Osteocyte (in vitro differentiated cells): ENCODE measurements at places on chromosomes 5 and 9.
A peak's percentile ranks its signal among the peaks of the same experiment; 100 is the strongest.

DNA sequence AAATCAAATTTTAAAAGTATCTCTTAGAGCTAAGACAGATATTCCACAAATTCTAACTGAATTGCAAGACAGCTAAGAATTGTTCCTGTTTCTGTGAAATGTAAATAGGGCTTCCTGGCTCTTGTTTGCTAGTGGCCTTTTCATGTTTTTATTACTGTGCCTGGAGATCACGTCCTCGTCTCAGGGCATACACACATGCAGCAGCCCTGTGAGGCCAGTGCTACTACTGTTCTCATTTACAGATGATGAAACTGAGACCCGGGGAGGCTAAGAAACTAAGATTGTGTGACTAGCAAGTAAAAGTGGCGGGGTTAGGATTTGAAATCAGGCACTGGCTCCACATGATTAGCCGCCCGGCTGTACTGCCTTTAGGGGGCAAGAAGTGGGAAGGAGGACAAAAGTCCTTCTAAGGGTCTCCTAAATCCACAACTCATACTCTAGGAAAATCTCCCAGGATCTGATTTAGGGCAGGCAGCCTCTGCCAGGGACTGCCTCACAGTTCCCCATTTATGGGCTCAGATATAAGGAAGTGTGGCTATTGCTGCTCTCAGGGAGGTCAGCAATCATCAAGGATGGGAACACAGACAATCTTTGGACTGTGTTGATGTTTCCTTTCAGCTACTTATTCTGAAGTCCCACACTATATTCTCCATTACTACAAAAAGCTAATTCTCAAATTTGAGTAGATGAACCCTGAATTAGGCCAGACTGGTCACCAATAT, 7.9 kb downstream of the PRUNE2 start:
- no peak for DNase-seq

GRCh38 chr9:109779711-109780452, at the start of gene PALM2AKAP2:
PALM2AKAP2 (plus strand) TSS chr9:109780198; CDS start chr9:109780489, 291 bp downstream.
- DNase-seq: peak; percentile 90

DNA sequence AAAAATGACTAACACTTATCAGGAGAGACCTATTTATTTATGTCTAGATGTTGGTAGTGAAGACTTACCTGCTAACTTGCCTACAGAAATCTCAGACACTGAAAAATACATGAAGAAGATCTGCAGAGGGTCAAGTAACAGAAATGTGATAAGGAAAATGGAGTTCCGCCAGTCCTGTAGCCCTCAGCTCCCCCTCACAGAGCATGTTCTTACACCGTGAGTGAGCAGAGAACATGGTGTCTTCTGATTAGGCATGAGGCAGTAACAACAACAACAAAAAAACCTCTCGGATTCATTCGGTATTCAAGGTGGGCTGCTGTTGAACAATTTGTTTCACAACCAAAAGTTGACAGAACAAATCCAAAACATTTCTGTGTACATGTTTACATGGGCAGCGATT, 162.0 kb upstream of the SNX2 start:
- DNase-seq: no peak

- no peak for DNase-seq
Observed at GRCh38 chr9:136364942-136365774, 1.6 kb upstream of the DNLZ start.

DNA sequence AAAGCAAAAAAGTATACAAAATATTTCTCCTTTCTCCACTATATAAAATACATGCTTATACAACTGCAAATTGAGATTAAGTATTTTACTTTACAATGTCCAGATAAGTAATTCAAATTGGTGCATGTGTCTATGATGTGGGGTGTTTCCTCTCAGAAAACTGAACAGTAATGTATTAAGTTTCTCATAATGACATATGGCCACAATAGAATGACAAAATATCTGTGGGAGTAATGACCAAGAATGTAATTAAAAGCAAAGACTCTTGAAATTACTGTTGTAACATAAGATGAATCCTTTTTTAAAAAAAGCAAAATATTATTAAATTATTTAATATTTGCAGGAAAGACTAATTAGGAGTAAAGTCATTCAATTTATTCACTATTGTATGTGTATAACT, 155.1 kb downstream of the RFX3 start:
- DNase-seq: no peak

DNA sequence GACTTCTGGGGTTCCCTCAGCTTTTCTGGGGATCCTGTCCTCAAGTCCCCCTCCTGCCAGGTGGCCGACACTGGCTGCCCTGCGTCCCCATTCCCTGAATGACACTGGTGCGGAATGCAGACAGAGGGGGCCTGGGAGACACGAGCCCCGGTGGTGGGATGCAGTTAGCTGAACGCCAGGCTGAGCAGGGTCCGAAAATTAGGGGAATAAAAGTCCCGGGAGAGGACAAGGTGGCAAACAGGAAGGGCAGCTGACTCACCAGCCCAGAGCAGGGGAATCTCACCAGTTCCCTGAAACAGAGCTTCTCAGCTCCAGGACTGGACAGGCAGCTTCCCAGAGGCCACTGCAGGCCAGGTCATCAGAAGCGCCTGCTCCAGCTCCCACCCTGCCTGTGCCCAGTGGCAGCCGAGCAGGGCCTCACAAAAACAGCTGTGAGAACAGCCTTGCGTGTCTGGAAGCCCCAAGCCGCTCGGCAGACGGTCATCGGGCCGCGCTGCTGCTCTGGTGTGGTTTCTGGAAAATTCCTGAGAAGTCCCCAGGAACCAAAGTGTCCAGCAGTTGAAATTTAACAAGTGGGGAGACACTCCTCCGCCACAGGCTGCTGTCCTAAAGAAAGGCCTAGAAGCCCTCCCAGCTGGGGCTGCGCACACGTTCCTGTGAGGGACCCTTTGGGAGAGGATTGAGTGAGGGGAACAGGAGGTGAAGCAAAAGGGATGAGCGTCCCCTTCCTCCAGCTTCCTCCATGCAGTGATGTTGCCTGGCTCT, 47.6 kb upstream of the EXOC3 start:
- DNase-seq: peak; percentile 94

GRCh38 chr5:81310402-81311063, 9.1 kb downstream of the ZCCHC9 start:
- no peak for DNase-seq

GRCh38 chr5:135553688-135554462, 18.1 kb upstream of the NEUROG1 start:
- no peak for DNase-seq

GRCh38 chr9:126329476-126330275, 3.0 kb downstream of the MVB12B start:
- DNase-seq: peak; percentile 62

DNA sequence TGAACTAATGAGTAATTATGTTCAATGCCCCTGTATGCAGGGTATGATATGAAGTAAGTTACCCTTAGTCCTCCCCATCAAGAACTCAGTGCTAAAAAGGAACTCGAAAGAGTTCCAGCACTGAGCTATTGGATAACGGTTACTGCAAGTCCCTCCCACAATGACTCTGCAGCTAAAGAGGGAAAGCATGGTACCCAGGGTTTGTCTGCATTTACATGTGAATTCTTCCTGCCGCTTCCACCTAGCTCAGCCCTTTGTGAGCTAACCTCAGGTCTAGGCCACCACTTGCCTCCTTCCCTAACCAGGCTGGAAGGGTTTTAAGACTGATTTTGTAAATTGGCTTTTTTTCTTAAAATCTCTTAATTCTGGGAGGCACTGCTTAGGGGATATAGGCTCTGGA, 376.8 kb downstream of the EBF1 start:
- DNase-seq: no peak

GRCh38 chr5:100270023-100270771, 265.0 kb upstream of the FAM174A start:
- no peak for DNase-seq

DNA sequence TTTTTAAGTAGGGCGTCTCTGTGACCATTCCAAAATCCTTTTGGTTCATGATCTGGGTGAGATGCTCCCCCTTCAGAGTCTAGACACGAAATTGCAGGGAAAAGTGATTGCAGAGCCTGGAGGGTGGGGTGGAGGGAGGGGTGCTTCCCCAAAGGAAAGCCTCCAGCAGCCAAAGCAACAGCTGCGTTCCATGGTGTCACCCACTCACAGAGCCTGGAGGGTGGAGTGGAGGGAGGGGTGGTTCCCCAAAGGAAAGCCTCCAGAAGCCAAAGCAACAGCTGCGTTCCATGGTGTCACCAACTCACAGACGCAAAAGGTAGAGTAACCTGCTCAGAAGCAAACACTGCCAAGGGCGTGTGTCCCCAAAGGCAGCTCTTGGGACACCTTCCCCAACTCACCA, 22.6 kb downstream of the SLC6A18 start:
- no peak for DNase-seq

DNA sequence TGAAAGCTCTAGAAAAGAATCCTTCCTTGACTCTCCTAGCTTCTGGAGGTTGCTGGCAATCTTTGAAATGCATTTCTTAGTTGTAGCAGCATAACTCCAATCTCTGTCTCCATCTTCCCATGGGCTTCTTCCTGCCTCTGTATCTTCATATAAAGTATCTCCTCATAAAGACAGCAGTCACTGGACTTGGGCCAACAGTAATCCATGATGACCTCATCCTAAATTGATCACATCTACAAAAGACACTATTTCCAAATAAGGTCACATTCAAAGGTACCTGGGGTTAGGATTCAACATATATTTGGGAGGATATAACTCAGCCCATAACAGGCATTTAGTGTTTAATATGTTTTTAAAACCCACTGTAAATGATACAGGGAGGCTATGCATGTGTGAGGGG, 123.3 kb downstream of the MLLT3 start:
- DNase-seq: no peak

DNA sequence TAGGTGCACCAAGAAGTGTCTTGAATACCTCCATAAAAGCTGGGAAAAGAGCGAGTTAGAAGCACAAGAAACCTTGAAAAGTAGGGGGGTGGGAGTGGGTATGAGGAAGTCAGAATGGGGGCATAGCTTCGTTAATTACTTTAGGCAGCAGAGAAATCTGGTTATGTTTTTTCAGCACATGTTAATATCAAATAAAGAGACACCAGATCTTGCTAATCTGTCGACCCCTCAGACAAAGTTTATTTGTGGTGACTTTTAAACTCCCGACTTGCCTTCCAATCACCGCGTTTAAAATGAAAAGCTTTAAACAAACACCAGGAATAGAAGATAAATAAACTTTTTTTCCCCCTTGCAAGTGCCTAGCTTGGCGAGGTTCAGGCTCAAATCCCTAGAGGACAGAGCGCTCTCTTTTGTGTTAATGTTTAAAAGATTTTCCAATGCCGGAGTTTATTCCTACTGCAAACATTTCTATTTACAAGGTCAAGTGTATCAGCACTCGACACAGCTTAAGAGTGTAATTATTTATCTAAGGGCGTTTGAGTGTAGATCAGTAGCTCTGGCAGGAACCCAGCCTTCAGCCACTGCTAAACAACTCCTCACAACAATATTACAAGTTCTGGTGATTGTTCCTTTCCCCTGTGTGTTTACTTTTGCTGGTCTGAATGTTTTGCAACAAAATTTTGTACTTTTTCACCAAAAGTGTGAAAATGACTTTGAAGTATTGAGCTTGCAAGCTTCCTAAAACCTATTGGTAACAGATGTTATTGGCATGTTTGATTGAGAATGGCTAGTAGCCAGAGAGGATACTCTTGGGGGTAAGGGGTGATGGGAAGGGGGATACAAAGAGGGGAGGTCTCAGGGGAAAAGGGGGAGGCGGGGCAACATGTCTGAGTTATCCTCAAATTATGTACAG, 3.8 kb downstream of the GAS1 start:
- DNase-seq: no peak

GRCh38 chr5:169149317-169149716, 151.6 kb downstream of the SLIT3 start:
- no peak for DNase-seq

DNA sequence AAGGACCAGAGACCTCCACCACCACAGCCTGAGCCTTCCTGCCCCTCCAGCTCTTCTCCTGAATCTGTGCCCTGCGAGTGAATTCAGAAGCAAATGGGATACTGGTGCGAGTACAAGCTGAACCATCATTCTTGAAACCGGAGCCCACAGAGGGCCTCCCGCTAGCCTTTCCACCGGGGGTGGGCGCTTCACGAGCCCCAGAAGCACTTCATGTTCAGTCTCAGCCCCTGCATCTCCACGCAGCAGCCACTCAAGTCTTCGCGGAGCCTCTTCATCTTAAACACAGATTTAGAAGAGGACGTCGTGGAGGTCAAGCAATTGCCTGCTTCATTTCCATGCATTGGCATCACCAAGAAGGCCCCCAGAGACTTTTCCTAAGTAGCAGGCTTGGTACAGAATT, 26.0 kb upstream of the OLFM1 start:
- DNase-seq: no peak

GRCh38 chr5:120314191-120314590, 149.9 kb upstream of the PRR16 start:
- DNase-seq: no peak

DNA sequence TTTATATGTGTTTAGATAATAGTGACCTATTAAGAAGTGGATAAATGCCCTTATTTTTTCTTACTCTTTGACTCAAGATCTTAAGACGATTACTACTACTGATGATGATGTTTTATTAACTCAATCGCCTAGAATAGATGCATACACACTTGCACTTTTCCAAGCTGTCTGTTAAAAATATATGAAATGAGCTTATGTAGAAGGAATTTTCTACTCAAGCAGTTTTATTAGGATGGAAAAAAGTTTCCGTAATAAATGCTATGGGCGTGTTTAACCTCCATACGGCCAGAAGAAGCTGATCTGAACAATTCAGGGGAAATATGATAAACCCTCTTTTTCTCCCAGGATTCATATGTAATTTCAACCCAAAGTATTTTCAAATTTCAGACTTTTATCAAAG, 455.7 kb upstream of the MPDZ start:
- no peak for DNase-seq

DNA sequence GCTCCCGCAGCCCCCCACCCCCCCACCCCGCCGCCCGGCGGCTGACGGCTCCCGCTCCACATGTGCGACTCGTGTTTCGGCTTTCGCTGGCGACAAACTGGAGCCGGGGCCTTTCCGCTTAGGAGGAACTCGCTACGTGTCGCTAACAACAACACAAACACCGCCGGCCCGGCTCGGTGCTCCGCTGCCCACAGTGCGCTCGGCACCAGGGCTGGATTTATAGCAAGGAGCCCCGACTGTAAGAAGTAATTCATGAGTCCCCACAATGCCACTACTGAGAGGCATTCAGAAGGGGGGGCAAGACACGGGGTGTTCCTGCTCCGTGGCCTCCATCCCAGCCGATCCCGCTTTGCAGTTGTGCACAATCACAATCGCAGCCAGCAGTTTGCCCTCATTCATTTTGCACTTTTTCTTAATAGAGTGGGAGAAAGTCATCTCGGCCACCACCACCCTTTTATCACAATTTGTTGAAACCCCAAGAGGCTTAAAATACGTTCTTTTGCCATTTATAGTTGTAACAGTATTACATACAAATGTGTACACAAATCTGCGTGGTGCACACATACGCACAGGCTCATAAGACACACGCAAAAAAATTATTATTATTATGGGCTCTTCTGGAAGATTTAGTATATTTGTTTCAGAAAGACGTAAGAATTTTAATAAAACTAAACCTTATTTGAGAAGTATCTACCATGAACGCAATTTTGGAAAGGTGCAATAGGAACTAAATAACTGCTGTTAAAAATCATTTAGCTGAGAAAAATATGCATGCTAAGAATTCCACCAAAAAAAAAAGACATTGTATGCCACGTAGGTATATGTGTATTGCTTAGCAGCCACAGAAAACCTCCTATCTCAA, 48.1 kb downstream of the EBF1 start:
- DNase-seq: no peak

- DNase-seq: no peak
Observed at GRCh38 chr5:418162-419121, 24.5 kb upstream of the EXOC3 start.

GRCh38 chr5:128092144-128092543, 8.6 kb downstream of the SLC12A2 start:
- no peak for DNase-seq

- no peak for DNase-seq
Observed at GRCh38 chr9:31783491-31783890, 601.0 kb upstream of the ACO1 start.
